ENCODE measurements at places on chromosomes 2 and 18. TPM values are rescaled to one million over a fixed set of nuclear protein-coding genes. Genes with fewer than 3 reads are reported as not detected.

Gene RBKS
- 6.1 TPM for total RNA-seq

Gene LYG2
- total RNA-seq = not detected

Gene SP140
- total RNA-seq = 0.47 TPM

Gene LMAN2L
- 36.0 TPM for total RNA-seq

Gene KCNG2
- 1.4 TPM for total RNA-seq

Gene IL36RN
- total RNA-seq = not detected

Gene PDK1
- total RNA-seq = 23.3 TPM

Gene KCNE4
- total RNA-seq = 11.2 TPM

Gene MTERF4
- 48.5 TPM for total RNA-seq

Gene SERPINB10
- total RNA-seq = 1.2 TPM

Gene OXER1
- total RNA-seq = 8.1 TPM

Gene HOXD9
- 50.0 TPM for total RNA-seq

Gene MOCOS
- total RNA-seq = 0.53 TPM

Gene FOXD4L1
- 0.12 TPM for total RNA-seq

Gene ALK
- total RNA-seq = 0.29 TPM

Gene IMP4
- total RNA-seq = 42.7 TPM

Gene IL36A
- total RNA-seq = not detected

Gene ACMSD
- 18.2 TPM for total RNA-seq

Gene MPP4
- 0.23 TPM for total RNA-seq

Gene POTEI
- total RNA-seq = 0.06 TPM

Gene C2orf74
- 8.2 TPM for total RNA-seq

Gene DTNA
- 23.8 TPM for total RNA-seq

Gene BMP10
- total RNA-seq = not detected

Gene KCNG3
- 4.8 TPM for total RNA-seq

Gene ERICH2
- total RNA-seq = not detected

Gene KATNAL2
- total RNA-seq = 8.3 TPM

Gene PRSS56
- 0.18 TPM for total RNA-seq

Gene NDUFB3
- total RNA-seq = 58.4 TPM

Gene ABCG8
- total RNA-seq = 1.4 TPM

Gene MALL
- 11.5 TPM for total RNA-seq

Gene DSG1
- 0.06 TPM for total RNA-seq

Gene UGT1A5
- total RNA-seq = not detected

Gene DOK6
- 15.8 TPM for total RNA-seq

Gene MZT2A
- 77.5 TPM for total RNA-seq

Gene TET3
- total RNA-seq = 16.8 TPM

Gene GLI2
- total RNA-seq = 18.7 TPM

Gene CREG2
- total RNA-seq = 1.6 TPM

Gene NT5C1B
- not detected for total RNA-seq

Gene PIEZO2
- 31.1 TPM for total RNA-seq

Gene MAP3K19
- 0.12 TPM for total RNA-seq

Gene B3GNT7
- total RNA-seq = 4.7 TPM

Gene GAD1
- 2.0 TPM for total RNA-seq

Gene SIX3
- not detected for total RNA-seq

Gene SEPTIN10
- 58.6 TPM for total RNA-seq

Gene UGT1A4
- total RNA-seq = 0.29 TPM

Gene ARHGEF33
- 4.1 TPM for total RNA-seq

Measured in metanephros (tissue), 2 donors.